Stimulated activated CD4-positive, alpha-beta T cell treated with anti-CD3 and anti-CD28 coated beads, Interleukin-15, amount 100 ng/mL, for 1 hour (primary cell): ENCODE measurements at places on chromosomes 5 and 9.

GRCh38 chr5:58184910-58185309, 275.0 kb downstream of the PLK2 start:
- DNase-seq: no peak

- no peak for DNase-seq
Measured at GRCh38 chr5:123937230-123937629, 425.3 kb downstream of the CSNK1G3 start.

DNA sequence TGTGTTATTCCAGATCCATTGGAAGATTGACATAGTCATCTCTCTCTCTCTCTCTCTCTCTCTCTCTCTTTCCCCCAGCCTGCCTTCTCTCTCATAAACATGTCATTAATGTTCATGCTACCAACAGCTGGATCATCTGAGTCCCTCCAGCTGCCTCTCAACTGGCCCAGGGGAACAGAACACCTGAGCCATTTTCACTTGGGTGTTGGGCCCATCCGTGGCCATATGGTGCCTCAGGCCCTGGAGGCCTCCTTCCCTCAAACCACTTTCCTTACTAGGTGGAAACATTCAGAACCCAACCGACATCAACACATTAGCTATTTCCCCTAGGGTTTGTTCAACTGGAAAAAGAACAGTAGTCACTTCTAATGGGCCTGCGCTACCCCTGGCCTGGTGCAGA, 196.2 kb downstream of the FRMD3 start:
- no peak for DNase-seq

DNA sequence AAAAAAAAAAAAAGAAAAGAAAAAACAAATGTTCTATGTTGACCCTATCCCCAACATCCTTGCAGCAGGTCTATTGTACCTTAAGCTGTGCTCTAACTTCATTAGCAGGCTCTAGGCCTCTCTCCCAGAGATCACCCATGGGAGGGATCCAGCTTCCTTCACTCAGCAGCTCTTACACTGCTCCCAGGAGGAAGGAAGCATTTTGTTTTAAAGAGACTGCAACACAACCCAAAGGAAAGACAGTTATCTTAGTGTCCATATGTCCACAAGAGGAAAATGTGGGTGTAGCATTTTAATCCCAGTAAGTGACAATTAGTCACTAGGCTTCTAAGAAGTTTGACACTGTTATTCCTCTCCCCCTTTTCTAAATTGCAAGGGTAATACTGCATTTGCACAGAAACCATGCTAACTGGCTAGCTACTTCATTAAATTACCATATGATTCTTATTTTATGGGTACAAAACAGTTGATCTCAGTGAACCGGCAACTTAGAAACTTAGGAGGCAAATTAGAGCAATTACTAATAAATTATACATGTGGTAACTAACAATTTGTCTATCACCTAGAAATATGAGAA, 58.8 kb downstream of the MARCHF3 start:
- DNase-seq: no peak
